CD4-positive, alpha-beta T cell treated with Interleukin-4 for 1 hour (primary cell): ENCODE measurements at places on chromosomes 4 and X.

GRCh38 chr4:7622371-7622770 is 187.6 kb upstream of the PSAPL1 start:
- DNase-seq, result no peak

DNA sequence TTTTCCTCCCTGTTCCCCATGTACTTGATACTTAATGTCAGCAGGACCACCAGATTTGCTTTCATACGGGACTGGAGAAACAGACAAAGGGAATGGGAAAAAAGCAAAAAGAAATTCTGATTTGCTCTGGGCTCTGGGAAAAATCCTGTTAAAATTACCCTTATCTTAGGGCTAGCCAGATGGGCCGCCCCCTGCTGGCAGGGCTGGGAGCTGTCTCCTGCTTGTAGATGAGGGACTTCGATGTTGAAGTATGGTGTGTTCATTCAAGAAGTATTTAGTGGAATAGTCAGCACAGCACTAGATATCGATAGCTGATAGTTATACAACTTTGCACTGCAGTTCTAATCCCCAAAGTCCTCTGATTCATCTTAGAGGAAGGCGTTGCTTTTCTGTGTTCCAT is 45.8 kb downstream of the BCORL1 start:
- DNase-seq, result peak; percentile 51

GRCh38 chr4:20591571-20591970 is 108.7 kb upstream of the PACRGL start:
- DNase-seq, result no peak

- no peak for DNase-seq
These were observed 46.7 kb downstream of the ENPP6 start for GRCh38 chr4:184171011-184171410.

DNA sequence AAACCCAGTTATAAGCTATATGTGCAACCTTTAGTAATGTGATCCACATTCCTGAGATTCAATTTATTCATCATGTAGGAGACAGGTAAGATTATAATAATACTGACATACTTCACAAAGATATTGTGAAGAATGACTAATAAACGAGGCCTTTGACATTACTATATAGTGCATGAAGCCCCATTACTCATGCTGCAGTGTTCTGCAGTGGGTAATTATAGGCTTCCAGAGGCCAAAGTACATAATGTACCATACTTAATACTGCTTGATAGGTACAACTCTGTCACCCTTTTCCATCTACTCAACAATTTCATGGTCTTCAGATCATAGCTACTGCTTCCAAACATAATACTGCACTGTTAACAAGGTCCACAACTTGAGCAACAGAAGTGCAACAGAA is 68.9 kb downstream of the COL25A1 start:
- DNase-seq, result no peak

DNA sequence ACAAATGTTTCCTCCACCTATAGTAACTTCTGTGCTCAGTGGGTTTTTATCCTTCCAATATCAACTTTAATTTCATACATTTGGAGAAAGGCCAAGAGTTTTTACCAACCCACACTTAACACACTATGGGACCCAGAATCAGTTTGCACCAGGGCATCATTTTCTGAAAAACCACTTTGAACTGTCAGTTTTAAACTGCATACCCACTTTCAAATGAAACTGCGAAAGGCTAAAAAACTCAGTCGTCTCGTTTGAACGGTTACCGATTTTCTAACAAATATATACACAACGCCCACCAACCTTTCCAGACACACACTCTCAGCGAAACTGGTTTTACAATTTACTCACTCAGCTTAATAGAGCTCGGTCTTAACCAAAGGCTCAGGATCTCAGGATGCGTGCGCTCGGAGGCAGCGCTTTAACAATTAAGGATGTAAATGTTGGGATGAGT is 376 bp downstream of the ABCG2 start:
- DNase-seq, result no peak

DNA sequence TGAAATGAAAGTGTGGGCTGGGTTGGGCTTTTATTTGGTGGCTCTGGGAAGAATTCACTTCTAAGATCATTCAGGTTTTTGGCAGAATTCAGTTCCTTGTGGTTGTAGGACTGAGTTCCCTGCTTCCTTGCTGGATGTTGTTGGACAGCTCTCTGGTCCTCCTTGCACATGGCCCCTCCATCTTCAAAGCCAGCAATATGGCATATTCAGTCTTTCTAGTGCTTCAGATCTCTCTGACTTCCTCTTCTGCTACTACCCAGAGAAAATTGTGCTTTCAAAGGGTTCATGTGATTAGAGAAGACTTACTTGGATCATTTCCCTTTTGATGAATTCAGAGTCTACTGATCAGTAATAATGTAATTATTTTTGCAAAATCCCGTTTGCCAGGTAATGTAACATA is 12.8 kb upstream of the IGFBP7 start:
- no peak for DNase-seq

DNA sequence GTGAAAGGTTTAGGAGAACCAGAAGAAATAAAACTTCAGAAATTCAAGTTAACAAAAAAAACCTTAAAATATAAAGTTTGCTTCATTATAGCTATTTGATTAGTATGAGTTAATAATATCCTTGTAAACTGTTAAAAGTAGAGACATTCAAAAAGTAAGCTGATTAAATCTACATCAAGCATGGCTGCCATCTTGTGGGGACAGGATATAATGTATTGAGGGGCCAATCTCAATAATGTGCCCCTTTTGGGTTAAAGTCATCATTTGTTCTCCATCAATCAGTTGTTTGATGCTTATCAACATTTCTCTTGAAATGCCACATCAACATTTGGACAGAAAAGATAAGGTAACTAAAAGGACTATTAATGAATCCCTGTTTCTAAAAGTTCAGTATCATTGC is 4.6 kb upstream of the GRID2 start:
- no peak for DNase-seq

DNA sequence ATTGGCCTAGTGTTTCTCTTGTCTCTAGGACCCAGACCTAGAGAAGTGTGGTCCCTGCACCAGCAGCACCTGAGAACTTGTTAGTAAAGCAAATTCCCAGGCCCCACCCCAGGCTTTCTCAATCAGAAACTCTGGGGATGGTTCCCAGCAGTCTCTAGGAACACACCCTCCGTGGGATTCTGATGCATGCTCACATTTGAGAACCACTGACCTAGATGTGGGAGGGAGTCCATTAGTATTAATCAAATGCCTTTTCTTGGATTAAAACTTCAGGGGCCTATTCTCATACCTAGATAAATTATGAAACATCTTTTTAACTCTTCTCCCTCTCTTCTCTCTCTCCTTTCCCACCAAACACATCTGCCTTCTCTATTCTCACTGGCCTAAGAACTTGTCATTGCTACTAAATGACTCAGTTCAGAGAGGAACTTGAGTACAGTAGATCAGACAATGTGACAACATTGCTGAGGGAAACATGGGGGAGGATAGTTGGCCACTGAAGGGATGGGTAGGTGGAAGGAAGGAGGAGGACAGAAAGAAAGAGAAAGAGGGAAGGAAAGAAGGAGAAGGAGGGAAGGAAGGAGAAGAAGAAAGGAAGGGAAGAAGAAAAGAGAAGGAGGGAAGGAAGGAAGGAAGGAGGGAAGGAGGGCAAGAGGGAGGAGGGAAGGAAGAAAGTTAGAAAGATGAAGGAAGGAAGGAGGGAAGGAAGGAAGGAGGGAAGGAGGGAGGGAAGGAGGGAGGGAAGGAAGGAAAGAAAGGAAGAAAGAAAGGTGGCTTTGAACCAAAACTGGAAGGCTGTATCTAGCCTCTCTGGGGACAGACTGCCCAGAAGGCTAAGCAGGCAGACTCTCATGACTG is 132.7 kb upstream of the MAP3K15 start:
- no peak for DNase-seq

DNA sequence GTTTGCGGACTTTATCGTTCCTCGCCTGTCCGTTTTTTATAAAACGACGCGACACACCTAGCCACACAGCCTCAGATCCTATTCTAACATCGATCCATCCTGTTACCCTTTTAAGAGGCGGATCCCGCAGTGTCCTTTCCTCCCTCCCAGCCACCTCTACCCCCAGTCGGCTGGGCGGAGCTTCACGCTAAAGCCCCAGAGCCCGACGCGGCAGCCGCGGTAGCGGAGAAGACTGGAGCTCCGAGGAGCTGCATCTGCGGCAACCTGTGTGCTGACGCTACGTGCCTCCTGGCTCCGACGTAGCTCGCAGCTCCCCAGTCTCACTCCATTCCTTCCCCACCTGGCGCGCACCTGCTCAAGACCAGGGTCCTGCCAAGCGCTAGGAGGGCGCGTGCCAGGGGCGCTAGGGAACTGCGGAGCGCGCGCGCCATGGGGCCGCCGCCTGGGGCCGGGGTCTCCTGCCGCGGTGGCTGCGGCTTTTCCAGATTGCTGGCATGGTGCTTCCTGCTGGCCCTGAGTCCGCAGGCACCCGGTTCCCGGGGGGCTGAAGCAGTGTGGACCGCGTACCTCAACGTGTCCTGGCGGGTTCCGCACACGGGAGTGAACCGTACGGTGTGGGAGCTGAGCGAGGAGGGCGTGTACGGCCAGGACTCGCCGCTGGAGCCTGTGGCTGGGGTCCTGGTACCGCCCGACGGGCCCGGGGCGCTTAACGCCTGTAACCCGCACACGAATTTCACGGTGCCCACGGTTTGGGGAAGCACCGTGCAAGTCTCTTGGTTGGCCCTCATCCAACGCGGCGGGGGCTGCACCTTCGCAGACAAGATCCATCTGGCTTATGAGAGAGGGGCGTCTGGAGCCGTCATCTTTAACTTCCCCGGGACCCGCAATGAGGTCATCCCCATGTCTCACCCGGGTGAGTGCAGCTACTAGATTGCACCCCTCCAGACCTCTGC is at the start of gene RNF128:
RNF128 (plus strand) TSS at position 217 of the 953 bp plus-strand sequence; CDS start at position 430, 213 bp downstream.
- DNase-seq, result no peak

DNA sequence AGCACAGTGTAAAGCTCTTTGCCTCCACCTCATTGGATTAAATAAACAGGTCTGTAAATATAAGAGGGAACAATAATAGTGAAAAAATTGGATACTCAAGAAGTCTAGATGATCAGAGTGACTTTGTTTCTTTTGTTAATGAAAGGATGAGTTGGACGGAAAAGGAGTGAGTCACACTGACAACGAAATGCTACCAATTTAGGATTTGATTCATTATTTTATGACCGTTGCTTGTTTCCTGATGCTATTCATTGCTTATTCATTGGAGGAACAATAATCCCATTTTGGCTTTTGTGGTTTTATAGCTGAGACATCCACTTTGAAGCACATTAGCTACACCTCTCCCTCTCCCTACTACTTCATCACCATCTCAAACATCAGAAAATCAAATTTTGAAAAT is 74.4 kb upstream of the DYNLT3 start:
- no peak for DNase-seq

GRCh38 chr4:71938776-71939175 is 93.0 kb upstream of the NPFFR2 start:
- no peak for DNase-seq

GRCh38 chrX:53290441-53291041 is 9.2 kb upstream of the IQSEC2 start:
- DNase-seq, result no peak

DNA sequence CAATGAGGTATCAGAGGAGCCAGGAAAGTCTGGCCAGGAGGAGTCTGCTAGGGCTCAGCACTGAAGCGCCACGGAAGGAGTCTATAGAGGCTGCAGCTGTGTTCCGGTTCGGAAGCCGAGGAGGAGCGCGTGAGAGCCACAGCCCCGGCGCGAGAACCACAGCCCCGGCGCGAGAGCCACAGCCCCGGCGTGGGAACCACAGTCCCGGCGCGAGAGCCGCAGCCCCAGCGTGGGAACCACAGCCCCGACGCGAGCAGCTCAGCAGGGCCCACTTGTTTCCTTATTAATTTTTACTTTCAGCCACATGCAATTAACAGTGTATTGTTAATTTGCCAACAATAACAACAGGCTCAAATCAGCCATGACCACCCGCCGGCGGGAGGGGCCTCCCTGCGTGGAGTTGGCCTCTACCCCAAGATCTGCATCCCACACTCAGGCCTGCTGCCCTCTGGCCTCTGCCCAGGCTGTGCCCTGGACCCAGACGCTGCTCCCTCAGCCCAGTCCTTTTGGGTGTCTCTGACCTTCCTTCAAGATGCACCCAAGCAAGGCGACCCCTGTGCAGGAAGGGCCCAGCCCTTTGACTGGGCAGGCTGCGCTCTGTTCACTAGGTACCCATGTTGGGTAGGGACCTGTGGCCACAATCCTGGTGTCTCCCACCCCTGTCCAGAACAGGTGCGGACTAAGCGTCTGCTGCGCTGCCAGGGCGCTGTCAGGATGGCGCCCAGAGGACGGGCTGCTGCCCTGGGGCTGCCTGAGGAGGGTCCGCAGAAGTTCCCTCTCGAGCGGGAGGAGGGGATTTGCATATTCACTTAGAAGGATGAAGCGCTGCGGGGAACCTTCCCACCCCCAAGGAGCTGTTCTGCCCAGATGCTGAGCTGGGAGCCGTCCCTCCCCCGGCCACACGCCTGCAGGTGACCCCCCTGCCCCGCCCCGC is 113.8 kb downstream of the ADRA2C start:
- peak; percentile 48 for DNase-seq

DNA sequence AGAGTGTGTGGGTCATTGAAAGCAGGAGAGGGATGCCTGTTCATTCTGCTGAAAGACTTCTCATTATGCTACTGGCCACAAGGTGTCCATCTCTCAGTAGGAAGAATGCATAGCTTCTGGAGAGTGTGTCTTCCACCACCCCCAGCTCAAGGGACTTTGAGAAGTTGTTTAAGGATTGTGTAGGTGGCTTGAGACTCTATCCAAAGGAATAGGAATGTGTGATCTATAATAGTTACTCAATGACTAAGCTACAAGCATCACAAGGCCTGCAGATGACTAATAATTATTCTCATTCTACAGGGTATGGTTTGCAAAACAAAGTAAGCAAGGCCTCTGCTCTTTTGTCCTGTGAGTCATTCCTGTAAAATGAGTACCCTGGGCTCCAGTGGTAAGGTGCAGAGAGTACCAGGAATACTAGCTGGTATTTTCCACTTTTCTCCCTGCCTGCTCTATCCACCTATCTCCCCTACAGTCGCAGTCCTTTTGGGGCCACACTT is 279.8 kb upstream of the BOD1L1 start:
- DNase-seq, result no peak

DNA sequence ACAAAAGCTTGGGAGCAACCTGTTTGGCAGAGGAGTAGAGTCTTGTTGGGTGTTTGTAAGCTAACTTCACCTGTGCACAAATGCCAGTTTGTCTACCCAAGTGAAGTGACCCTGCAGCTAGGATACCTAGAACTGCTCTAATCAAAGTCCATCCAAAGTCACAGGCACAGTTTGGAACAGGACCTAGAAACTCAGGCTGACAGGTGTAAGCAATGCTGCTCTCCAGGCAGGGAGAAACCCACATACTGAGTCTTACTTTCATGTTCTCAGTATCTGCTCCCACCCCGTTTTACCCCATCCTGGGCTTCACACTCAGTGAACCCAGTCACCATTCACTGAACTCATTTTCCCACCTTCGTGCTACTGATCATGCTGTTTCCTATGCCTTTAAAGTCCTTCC is 40.3 kb downstream of the MAML3 start:
- DNase-seq, result no peak

DNA sequence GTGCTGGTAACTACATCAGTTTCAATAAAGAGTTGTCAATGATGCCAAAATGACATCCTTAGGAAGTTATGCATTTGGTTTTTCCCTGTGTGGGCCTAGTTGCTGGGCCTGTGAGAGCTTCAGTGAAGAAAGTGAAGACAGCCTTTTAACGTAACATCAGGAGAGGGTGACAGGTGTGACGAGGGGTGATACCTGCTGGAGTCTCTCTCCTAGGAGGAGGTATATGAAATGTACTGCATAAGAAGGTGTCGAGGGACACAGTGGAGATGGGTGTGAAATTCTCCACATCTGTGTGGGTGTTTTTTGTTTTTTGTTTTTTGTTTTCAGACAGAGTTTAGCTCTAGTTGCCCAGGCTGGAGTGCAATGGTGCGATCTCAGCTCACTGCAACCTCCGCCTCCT is 49.2 kb downstream of the EVC start:
- DNase-seq, result no peak
